ENCODE measurements at places on chromosomes 3 and 15.

GRCh38 chr3:182959474-182960350 is 20.6 kb downstream of the DCUN1D1 start:
- no peak for DNase-seq

- no peak for DNase-seq
Observed at GRCh38 chr3:9994086-9994844, 7.6 kb upstream of the EMC3 start.

DNA sequence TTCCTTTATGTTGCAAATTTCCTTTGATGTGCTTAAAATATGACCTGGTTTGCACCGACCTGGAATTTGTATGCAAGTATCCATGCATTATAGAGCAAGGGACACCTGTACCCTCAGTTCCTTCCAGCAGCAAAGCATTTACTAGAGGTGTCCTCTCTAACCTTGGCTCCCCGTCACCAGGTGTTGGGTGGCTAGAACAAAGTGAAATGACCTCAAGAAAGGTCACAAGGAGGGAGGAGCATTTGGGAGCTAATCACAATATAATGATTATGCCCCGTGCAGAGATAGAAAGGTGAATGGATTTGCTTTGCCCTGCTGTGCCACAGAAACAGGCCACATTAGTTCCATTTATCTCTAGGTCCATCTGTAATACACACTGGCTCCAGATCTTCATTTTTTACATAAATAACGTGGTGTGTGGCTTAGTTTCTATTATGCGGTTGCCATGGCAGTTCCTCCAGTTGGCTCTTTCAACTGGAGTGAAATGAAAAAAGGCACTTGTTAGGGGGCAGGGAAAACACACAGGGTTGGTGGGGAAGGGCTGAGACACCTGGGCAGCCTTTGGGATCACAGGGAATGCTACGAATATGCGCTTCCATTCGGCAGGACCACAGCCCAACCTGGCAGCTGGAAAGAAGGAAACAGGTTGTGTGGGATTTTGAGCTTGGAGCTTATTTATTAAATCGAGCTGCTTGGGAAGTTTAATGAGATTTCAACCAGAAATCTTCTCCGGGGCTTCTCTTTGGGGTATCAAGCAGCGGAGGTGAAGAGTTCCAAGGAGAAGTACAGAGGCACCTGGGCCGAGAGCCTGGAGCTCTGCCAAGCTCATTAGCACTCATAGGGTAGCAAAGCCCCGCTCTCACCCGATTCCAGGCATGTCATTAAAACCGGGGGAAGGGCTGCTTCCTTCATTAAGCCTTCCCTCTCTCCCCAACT is 233.5 kb upstream of the ST8SIA2 start:
- DNase-seq, result no peak

- no peak for DNase-seq
Observed at GRCh38 chr3:165624761-165625160, 212.5 kb downstream of the BCHE start.

DNA sequence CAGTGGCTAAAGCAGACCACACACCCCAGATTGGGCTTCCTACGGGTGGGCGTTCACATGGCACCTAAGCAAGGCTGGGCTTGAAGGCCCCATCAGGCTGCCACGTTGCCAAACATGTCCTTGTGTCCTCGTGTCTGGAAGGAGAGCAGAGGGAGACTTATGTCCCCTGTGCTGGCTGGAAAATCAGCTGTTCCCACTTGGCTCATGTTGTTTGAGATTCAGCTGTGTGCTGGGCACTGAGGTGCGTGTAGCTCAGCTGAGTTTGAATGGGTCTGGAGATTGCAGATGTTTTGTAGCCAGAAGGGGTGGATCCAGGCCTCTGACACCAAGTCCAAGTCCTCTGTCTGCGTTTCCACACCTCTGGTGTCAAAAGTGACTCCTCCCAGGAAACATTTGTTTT is 34.6 kb downstream of the RLBP1 start:
- DNase-seq, result no peak

GRCh38 chr3:53318522-53318921 is 28.8 kb downstream of the DCP1A start:
- no peak for DNase-seq

DNA sequence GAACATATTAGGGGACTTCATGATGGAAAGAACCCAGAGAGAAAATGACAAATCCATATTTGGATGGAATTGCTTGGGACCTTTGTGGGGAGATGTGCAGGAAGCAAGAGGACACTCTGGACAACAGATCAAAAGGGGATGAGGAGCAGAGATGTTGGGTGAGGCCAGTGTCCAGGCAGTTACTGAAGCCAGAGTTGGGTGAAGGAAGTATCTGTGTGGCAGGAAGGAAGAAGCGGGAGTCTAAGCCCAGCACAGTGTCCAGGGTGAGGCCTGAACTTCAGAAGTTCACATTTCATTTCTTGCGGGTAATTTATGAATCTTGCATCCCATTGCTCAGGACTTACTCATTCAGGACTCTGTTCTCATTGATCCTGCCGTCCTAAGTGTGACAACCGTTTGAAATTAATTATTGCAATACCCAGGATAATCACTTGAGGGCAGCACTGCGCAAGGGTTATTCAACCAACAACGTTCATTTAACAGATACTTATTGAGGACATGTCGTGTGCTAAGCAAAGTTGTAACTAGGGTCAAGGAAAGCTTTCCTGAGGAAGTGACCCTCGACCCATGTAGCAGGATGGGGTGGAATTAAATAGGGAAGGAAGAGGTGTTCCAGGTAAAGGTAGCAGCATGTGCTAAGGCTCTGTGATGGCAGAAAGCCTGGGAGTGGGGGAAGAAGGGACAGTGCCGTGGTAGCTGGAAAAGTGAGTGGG is 61.3 kb upstream of the CMTM8 start:
- peak; percentile 68 for DNase-seq

- DNase-seq, result no peak
Observed at GRCh38 chr3:14758297-14758696, 60.5 kb upstream of the FGD5 start.

GRCh38 chr3:160588023-160588422 is 22.7 kb upstream of the KPNA4 start:
- no peak for DNase-seq

DNA sequence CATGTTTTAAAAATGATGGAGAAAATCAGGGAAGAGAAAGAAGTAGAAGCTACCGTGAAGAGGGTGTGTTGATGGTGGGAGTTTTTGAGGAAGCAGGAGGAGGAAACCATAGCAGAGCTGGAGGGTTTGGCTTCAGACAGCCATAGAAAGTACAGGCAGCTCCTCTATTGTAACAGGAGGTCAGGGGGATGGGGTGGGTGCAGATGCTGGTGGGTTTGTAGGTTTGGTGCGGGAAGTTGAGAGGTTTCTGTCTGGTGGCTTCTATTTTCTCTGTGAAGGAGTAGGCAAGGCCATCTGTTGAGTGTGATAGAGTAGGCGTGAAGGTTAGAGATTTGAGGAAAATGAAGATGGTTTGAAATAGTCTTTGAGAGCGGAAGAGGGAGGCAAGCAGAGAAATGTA is 97.7 kb upstream of the TBC1D5 start:
- DNase-seq, result no peak

GRCh38 chr3:125694761-125695294 is 99.5 kb upstream of the OSBPL11 start:
- no peak for DNase-seq

GRCh38 chr15:27499191-27499590 is 528.2 kb downstream of the GABRG3 start:
- DNase-seq, result no peak

- no peak for DNase-seq
Observed at GRCh38 chr3:64114651-64115050, 91.4 kb upstream of the PSMD6 start.

DNA sequence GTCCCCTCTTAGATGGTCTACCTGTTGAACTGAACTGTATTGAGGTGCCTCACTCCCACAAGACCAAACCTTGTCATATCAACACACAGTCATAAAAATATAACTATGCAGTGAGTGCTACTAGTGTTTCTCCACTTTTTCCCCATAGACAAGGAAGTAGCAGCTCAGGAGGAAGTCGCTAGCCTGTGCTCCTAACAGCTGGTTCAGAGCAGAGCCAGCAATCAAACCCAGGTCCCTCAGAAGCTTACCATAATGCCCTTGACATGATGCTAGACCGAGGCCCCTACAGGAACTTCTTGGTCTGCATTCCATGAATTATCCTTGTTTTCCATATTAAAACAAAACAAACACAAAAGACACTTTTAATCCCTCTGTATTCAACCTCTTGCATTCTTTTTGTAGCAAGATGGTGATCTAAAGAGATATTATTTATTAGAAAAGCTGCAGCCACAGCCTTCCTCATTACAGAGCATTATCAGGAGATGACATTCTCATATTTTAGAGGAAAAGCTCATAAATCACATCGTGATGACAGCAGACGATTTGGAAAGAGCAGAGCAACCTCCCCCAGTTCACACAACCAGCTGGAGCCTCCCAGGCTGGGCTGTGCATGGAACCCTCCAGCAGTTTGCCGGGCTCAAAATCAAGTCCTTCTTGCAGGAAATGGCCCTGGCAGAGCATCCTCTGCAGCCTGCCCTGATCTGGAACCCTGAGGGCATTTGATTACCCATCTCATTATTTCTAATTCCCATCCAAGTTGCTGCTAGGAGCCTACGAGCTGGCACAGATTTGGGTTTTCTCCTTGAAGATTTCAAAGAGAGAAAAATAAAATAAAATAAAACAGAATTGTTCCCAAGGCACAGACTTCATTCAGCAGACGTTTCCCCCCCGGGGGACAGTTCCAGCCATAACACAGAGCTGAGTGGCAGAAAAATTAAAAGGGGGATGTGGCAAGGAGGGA is 118.8 kb downstream of the SRGAP3 start:
- no peak for DNase-seq

GRCh38 chr3:175192536-175192935 is 333.4 kb downstream of the NAALADL2 start:
- no peak for DNase-seq

GRCh38 chr15:77346245-77347036 is 73.5 kb downstream of the PEAK1 start:
- DNase-seq, result no peak

- DNase-seq, result no peak
Observed at GRCh38 chr3:149067883-149068282, 18.4 kb downstream of the HLTF start.

GRCh38 chr15:49620199-49620598 is 419 bp downstream of the FAM227B start:
- DNase-seq, result no peak

- DNase-seq, result no peak
Observed at GRCh38 chr15:80090041-80090440, 30.6 kb downstream of the ZFAND6 start.

- DNase-seq, result no peak
Observed at GRCh38 chr3:112739252-112739965, 98.5 kb upstream of the CCDC80 start.

- DNase-seq, result no peak
Observed at GRCh38 chr15:45179221-45179985, 8.4 kb downstream of the SHF start.

- no peak for DNase-seq
Observed at GRCh38 chr3:195711813-195712534, 8.8 kb upstream of the MUC20 start.

DNA sequence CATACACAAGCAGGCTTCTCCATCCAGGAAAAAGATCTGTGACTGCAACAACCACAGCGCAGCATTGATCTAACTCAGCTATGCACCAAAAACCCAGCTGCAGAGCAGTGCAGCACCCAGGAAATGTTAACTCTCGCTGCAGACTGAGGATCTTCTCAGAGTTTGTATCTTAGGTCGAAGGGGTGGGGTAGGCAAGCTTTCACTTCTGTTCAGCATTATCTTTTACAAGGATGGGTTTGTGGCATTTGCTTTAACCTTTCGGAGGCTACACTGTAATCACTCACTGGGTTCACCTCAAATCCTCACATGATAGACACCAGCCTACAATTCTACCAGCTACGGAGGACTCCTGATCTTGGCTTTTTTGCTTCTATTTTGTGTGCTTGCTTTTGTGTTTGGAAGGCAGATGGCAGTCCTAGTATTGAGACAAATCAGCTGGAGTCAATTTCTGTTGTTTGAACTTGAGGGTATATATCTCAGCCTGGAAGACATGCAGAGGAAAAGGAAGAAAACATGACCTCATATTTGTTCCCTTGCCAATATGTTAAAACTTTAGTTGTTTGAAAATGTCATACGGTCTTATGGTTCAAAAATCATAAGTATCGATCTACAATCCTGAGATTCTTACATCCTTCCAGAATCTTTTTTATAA is 25.2 kb downstream of the LRRK1 start:
- no peak for DNase-seq

GRCh38 chr15:62901087-62901486 is 141.5 kb upstream of the TPM1 start:
- DNase-seq, result no peak

DNA sequence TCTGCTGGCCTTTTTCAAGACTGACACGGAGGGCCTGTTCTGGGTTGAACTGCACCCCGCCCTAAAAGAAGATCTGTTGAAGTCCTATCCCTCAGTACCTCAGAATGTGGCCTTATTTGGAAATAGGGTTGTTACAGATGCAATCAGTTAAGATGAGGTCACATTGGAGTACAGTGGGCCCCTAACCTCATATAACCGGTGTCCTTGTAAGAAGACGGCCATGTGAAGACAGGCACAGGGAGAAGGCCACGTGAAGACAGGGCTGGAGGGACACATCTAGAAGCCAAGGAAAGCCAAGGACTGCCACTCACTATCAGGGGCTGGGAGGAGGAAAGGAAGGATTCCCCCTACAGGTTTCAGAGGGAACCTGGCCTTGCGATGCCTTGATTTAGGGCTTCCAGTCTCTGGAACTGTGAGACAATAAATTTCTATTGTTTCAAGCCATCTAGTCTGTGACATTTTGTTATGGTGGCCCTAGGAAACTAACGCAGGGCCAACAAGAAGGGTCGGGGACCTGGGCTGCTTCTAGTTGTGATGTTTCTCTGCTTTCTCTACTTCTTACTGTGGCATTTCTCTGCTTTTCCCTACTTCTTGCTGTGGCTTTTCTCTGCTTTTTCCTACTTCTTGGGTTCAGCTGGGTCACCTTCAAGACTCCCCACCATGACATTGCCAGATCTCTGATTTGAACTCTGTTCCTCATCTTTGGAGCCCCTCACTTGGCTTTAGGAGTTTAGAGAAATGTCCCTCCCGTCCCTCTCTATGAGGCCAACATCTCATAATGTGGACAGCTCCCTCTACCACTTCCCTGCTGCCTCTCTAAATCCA is 4.8 kb upstream of the CCDC174 start:
- DNase-seq, result no peak

- no peak for DNase-seq
Observed at GRCh38 chr3:63390710-63391230, 112.7 kb downstream of the SYNPR start.

GRCh38 chr3:104988496-104988895 is 378.2 kb upstream of the ALCAM start:
- DNase-seq, result no peak

GRCh38 chr3:46314517-46314916 is 39.4 kb upstream of the CCR2 start:
- no peak for DNase-seq

GRCh38 chr3:156602424-156602823 is 47.5 kb upstream of the SSR3 start:
- DNase-seq, result no peak

GRCh38 chr15:56719774-56720555 is 13.3 kb downstream of the ZNF280D start:
- no peak for DNase-seq

GRCh38 chr3:190497811-190498210 is 16.1 kb upstream of the IL1RAP start:
- no peak for DNase-seq

Data from glomerular endothelial cell (primary cell).